ENCODE measurements at places on chromosomes 16 and 17.

GRCh38 chr16:64969221-64969620 lies 152.6 kb downstream of the CDH11 start:
- no peak for DNase-seq

DNA sequence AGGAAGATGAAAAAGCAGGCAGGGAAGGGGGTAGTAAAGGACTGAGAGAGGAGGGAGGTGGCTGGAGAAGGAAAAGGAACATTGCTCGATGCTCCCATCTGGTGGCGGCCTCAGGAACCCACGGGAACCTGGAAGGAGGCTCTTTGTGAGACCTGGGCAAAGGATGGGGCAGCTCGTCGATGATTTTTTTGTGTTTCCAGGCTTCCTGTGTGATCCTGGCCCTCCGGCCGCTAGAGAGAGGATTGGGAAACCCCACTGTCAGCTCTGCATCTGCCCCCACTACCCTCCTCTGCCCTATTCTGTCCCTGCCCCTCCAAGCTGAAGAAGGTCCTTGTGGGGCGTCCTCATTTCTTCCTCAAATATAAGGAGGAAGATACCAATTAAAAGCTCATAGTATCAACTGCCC lies 6.6 kb downstream of the WFIKKN2 start:
- DNase-seq, result peak; percentile 62

- no peak for DNase-seq
Observed at GRCh38 chr17:77099997-77100396, 40.8 kb upstream of the SEC14L1 start.

DNA sequence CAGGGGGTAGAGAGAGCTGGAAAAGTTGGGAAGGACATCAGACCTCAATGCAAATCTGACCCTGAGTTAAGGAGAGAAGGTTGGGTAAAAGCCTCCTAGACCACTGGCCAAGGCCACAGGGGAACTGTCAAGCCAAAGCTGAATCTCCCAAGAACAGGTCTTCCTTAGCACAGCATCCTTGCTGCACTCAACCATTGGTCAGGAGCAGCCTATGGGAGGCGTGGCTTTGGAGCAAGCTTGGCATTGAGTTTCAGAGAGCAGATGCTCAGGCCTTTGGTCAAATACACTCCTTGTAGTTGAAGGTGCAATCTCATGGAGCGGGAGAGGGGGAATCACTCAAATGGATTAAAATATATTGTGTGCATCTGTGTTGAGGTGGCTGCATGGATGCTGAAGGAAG lies 21.8 kb downstream of the SOX9 start:
- no peak for DNase-seq

DNA sequence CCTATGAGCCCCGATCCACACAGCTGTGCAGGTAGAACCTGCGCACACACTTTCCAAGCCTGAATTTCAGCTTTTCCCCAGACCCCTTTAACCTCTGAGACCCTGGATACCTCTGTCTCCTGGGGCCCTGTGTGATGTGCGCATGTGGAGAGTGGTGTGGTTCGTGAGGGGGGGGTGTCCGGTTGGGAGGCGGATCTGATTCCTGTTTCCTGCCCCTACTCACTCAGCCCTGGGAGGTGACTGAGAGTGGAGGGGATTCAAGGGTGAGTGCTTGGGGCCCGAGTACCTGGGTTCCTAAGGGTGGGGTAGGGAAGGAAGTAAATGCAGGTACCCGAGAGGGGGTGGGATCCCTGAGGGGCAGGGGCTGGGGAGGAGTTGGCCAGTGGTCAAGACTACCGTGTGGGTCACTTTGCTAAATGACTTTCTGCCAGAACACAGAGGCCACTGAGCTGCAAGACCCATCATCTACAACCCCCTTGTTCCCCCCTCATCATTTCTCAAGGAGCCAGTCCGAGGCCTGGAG lies 621 bp downstream of the ARHGEF15 start:
- peak; percentile 66 for DNase-seq

DNA sequence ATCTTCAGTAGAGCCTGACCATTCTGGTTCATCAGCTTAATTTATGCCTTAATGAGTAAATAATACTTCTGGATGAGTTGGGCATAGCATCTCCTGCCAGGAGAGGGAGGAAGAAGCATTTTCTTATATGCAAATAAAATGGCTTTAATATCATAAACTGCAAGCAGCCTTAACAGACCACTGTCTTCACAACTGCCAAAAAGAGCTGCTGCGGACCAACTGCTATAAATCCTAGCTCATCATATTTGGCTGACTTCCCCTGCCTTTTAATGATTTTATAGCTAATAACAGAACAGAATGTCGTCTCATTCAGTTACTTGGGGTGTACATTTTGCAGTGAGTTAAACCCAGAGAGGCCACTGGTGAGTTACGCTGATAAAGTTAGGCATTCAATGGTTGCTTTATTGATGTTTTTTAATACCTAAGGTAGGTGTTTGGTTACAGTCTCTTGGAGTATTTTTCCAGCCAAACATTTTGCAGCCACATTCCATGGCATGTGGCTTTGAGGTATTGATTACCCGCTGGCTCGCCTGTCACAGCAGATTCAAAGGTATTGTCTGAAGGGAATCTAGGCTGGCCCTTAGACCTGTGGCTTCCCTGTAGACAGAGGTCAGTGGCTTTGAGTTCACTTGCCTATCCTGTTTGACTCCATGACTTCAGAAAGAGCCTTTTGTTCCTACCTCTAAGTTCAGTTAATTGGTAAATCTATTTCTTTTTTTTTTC lies 16.4 kb downstream of the FAM20A start:
- DNase-seq, result no peak

DNA sequence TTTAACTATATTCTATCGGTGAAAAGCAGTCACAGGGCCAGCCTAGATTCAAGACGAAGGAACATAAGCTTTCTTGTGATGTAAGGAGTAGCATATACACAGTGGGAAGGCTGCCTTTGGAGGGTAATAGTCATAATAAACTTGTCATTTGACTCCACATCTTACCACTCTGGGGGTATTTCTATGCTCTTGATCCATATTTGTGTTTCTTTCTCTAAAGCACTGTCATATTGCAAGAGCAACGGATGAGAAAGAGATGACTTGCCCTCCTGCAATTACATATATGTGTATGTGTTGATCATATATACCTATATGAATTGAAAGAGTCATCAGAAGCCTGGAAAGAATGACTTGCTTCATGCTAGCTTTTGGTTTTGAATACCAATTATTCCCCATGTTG lies 225.4 kb upstream of the HS3ST3A1 start:
- DNase-seq, result no peak

- DNase-seq, result no peak
Observed at GRCh38 chr16:2964475-2965336, 631 bp downstream of the KREMEN2 start.

- peak; percentile 99 for DNase-seq
Observed at GRCh38 chr16:70715055-70715858, 29.4 kb upstream of the MTSS2 start.

DNA sequence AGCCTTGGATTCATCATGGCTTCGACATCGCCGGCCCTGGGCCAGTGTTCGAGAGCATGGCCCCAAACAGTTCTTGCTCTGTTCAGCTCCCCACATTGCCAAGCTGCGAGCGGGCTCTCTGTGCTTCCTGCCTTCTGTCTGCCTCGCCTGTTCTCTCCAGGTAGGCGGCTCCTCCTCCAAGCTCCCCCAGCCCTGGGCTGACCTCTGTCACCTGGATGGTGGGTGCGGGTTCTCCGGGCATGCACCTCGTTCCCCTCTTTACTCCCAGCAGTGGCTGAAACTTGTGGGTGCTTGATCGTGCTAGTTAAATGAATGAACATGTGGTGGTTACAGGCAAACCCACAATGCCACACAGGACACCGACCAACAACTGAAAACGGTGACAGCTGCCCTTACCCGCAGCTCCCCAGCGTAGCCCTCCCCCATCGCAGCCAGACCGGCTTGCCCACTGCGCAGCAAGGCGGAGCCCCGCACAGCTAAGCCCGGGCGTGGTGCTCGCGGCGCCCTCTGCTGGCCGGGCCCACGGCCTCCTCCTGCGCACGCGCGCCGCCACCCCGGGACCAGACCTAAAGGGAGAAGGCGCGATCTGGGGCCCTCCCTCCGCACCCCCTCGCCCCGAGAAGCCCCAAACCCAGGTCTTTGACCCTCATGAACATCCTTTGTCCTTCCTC lies 23.0 kb upstream of the EIF1 start:
- no peak for DNase-seq

DNA sequence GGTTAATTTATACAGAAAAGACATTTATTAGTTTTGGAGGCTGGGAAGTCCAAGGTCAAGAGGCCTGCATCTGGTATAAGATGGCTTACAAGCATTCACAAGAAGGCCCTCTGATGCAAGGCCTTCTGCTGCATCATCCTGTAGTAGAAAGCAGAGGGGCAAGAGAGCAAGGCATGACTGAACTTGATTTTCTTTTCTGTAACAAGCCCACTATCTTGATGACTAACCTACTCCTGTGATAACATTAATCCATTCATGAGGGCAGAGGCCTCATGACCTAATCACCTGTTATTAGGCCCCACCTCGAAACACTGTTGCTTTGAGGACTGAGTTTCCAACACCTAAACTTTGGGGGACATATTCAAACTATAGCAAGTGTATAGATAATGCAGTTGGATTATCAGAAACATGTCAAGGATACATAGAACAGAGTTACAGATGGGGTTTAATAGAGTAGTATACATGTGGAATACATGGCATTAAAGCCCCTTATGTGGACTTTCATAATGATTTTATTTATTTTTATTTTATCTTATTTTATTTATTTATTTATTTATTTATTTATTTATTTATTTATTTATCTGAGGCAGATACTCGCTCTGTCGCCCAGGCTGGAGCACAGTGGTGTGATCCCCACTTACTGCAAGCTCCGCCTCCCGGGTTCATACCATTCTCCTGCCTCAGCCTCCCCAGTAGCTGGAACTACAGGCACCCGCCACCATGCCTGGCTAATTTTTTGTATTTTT lies 88.2 kb downstream of the CHD9 start:
- no peak for DNase-seq

DNA sequence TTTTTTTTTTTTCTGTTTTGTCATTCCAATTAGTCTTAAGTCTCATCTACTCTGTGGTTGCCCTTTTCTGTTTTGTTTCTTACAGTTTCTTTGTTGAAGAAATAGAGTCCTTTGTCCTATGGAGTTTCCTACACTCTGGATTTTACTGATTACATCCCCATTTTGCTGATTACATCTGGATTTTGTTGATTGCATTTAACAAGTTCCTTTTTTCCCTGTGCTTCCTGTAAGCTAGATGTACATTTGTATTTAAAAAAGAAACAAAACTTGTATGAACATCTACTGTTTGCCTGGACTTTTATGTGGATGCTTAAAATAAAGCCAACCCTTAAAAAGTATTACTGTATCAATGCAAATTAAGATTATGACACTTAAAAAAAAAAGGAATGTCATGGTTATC lies 147.6 kb downstream of the CHD9 start:
- DNase-seq, result no peak

DNA sequence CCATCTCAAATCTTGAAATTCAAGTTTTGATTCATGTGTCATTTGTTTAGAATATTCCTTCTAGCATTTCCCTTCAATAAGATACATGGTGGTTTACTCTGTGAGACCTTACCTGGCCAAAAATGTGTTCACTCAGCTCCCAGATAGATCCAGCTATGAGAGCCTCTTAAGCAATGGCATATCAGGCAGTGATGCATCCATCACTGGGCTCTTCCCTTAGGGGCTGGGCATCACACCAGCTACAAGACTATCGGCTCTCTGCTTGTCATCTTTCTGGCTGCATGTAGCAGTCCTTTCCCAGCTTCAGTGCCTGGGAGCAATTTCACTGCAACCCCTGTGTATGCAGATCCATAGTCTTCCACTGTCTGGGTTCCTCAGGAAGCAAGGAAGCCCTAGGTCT lies 40.6 kb downstream of the GOSR1 start:
- DNase-seq, result no peak

- peak; percentile 5 for DNase-seq
Observed at GRCh38 chr17:42290577-42290976, 2.3 kb downstream of the STAT5A start.

DNA sequence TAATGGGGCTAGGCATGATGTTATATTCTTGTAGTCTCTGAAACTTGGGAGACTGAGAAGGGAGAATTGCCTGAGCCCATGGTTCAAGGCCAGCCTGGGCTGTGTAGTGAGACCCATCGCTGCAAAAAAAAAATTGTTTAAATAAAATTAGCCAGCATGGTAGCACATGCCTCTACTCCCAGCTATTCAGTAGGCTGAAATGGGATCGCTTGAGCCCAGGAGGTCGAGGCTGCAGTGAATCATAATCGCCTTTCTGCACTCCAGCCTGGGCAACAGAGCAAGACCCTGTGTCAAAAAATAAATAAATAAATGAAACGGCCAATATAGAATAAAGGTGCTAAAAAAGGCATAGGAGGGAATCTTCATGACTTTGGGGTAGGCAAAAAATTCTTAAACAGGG lies 13.9 kb upstream of the SLX4 start:
- no peak for DNase-seq

- DNase-seq, result no peak
Observed at GRCh38 chr17:65005858-65006257, 50.7 kb downstream of the GNA13 start.

- DNase-seq, result no peak
Observed at GRCh38 chr17:17922070-17922614, 50.1 kb downstream of the TOM1L2 start.

- DNase-seq, result no peak
Observed at GRCh38 chr17:37123941-37124820, 175.4 kb downstream of the AATF start.

GRCh38 chr16:79871906-79872305 lies 271.4 kb upstream of the MAF start:
- no peak for DNase-seq

- no peak for DNase-seq
Observed at GRCh38 chr16:48225456-48225855, 18.6 kb upstream of the LONP2 start.

- no peak for DNase-seq
Observed at GRCh38 chr17:45821147-45821546, 23.5 kb upstream of the SPPL2C start.
